ENCODE measurements at places on chromosomes 3 and 15.

- DNase-seq, result no peak
Measured at GRCh38 chr3:14434498-14435151, 32.2 kb downstream of the SLC6A6 start.

GRCh38 chr15:42158941-42159340 is 2.5 kb upstream of the PLA2G4F start:
- no peak for DNase-seq

DNA sequence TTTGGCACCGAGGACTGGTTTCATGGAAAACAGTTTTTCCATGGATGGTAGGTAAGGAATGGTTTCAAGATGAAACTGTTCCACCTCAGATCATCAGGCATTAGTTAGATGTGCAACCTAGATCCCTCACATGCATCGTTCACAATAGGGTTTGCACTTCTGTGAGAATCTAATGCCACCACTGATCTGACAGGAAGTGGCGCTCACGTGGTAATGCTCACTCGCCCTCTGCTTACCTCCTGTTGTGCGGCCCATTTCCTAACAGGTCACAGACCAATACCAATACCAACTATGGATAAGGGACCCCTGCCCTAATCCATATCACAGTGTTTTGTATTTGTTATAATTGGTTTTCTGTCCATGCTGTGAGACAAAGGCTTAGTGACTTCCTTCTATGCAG is 58.9 kb downstream of the SLMAP start:
- DNase-seq, result no peak

DNA sequence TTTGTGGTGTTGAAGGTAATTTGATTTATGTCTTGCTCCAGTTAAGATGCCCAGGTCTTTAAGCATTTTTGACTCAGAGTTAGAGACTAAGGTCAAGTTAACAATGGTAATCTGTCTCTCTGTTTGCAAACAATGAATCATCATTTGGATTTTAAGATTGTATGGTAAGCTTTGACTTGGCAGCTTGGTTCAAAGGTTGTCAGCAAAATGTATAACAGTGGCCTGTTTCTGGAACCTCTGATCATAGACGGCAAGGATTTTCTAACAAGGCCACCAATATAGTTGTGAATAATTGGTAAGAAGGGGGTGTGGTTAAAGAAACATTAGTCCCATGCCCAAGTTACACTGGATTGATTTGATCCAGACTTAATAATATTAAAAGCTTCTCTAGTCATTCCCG is 775.2 kb upstream of the GOLIM4 start:
- DNase-seq, result no peak

- DNase-seq, result no peak
Measured at GRCh38 chr3:171979081-171979480, 60.3 kb upstream of the FNDC3B start.

- DNase-seq, result no peak
Measured at GRCh38 chr15:90142216-90143165, 40.2 kb upstream of the IDH2 start.

DNA sequence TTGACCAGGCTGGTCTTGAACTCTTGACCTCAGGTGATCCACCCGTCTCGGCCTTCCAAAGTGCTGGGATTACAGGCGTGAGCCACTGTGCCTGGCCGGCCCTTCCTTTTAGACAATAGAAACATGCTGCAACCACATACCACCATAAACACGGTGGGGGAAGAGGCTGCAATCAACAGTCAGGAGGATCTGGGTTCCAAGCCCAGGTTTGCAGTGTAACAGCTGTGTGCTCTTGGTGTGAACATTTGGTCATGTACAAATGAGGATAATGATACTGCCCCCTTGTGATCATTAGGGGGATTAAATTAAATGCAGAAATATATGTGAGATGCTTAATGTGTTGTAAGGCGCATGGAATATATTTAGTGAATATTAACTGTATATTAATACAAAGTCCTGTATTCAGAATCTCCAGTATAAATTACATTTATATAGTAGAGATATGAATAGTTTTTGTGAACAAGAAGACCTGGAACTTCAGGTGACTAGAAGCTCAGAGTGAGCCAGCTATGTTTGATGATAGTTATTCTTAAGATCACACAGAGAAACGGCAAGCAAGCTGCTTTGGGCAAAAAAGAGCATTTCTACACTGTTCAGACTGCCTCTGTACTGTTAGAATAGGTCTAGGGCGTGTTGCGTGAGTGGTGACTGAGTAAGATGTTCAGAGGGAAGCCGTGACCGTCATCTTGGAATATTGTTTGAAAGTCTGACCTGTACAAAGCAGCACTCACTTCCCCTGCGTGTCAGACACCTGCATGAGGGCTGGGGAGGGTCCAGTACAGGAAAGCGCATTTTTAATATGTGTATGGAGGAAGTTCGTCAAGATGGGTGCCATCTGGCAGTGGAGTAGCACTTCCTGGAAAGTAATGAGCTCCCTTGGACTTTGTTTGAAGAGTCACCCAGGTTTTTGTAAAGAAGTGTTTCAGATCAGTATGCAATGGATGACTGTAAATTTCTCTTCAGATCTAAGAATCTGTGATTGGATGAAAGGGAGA is 125.8 kb downstream of the PGPEP1L start:
- DNase-seq, result no peak

DNA sequence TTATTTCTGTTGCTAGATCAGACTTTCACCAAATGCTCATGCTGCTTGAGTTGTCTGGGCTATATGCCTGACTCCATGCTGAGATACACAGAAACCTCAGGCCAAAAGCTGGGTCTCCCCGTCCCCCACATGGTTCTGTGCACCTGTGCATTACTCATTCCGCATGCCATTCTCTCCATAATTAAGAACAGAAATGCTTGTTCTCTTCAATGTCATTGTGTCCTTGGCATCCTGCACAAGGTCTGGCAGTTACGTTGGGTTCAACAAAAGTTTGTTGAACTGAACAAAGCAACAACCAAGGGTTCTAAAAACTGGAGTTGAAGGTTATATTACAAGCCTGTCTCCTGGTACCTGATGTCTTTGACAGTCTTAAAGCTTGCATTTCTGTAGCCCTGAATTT is 177.5 kb downstream of the FNDC3B start:
- DNase-seq, result no peak

GRCh38 chr15:78063217-78063616 is 14.3 kb downstream of the TBC1D2B start:
- no peak for DNase-seq

- no peak for DNase-seq
Measured at GRCh38 chr3:190840146-190840545, 22.3 kb downstream of the GMNC start.

- no peak for DNase-seq
Measured at GRCh38 chr3:45975686-45976085, 19.9 kb downstream of the FYCO1 start.

- DNase-seq, result no peak
Measured at GRCh38 chr15:70491201-70491621, 272.1 kb downstream of the UACA start.

GRCh38 chr15:60130821-60131220 is 126.7 kb downstream of the FOXB1 start:
- no peak for DNase-seq

DNA sequence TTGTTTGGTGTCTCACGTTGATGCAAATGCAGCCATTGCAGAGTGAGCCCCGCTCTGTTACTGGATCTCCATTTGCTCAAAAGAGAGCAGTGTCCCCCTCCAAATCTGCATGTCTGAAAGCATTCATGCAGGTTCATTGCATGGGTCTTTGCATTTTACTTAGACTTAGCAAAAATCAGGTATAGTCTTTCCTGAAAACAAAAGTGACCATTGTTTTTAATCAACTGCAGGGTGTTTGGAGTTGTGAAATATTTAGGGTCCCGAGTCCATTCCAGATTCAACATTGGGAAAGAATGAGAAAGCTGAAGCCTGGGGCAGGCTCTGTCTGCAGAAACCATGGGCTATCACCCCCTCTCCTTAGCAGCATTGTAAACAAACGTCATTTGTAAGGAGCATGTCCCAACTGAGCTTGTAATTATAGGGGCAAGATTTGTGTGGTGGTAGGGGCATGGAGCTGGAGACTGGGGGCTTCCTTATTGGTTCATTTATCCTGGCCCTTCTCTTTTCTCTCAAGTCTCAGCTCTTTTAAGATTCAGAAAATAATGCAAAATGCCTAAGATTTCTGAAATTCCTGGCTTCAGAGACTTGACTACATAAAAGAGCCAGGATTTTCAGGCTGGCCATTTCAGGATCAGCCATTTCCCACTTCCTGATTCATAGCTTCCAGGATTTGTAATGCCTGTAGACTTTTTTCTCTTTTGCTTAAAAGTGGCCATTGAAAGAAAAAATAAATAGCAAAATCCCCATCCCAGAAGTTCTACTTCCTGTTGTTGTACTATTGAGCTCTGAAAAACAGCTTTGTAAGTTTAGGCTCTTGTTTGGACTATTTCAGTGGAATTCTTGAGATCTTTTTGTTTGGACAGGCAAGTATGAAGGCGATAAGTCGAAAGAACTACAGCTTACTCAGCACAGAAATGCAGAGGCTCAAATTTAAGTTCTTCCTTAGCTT is 23.0 kb downstream of the IGF1R start:
- DNase-seq, result no peak

GRCh38 chr3:169575381-169575780 is 88.1 kb downstream of the MECOM start:
- no peak for DNase-seq

DNA sequence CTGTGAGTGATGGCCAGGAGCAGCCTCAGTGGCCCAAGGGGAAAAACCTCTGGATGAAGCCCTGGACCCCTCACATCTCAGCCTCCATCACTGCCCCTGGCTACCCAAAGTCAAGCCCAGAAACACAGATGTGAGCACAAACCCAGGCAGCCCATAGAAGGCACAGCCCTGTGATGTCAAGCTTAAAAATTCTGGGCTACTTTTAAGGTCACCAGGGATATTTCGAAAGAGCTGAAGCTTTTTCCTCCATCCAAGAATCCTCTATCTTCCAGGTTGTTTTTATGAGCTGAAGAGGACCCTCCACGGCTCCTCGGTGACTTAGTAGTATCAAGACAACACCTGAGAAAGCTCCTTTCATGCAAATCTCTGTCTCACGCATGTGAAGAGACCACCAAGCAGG is 11.5 kb downstream of the LIPC start:
- DNase-seq, result no peak

DNA sequence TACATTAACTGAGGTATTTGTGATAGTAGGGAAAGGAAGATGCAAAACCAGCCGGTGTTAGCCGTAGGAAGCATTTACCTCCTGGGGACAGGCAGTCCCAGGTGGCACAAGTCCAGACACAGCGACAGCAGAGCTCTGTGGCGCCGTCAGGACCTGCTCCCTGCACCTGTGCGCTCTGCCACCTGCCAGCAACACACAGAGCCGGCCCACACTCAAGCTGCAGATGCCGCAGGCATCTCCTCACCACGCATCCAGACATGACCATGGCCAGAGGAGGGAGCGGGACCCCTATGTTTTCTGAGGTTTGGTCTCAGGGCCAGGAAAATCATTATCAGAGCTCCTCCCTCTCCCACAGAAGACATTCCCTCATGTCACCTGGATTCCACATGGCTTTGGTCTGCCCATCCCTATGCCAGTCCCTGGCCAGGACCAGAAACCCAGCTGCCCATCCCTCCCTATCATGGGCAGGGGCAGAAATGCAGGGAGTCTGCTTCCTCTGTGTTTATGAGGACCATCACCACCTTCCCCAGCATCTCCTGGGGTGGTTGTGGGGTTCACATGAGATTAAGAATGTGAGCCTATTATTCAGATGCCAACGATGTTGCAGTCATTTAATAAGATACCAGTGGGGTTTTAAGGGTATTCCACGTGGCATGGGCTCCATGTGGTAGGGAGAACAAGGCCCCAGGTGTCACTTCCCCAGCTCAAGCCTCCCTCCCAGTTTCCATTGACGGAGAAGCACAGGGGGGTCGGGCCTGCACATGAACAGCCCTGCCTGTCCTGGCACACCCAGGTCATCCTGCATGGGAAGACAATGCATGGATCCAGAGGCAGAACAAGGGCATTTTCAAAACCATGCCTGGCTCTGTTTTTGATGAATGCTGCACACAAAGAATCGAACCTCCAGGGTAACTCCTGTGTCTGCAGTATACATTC is 251.1 kb downstream of the OCA2 start:
- peak; percentile 44 for DNase-seq

GRCh38 chr15:47194718-47195117 is 522.6 kb upstream of the SEMA6D start:
- no peak for DNase-seq

GRCh38 chr3:97979610-97980009 is 7.4 kb upstream of the RIOX2 start:
- peak; percentile 19 for DNase-seq

DNA sequence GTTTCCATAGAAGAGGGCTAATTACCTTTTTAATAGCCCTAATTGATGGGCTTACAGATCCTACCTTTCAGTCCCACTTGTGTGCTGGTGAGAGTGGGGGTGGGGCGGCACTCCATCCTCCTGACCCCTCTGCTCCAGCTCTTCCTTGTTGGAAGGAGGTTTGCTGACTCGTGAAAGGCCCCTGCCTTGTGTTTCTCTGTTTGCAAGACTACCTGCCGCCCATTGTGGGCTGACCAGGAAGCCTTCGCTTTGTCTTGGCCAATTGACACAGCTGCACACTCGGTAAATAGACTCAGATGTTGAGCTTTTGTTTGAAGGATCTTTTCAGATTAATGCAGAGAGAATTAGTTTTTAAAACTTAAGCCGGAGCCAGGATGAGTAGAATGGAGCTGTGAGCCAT is 197.3 kb upstream of the HES1 start:
- DNase-seq, result no peak

- no peak for DNase-seq
Measured at GRCh38 chr3:71694358-71694999, 30.7 kb downstream of the EIF4E3 start.

- no peak for DNase-seq
Measured at GRCh38 chr3:139325551-139325950, 18.3 kb upstream of the MRPS22 start.

DNA sequence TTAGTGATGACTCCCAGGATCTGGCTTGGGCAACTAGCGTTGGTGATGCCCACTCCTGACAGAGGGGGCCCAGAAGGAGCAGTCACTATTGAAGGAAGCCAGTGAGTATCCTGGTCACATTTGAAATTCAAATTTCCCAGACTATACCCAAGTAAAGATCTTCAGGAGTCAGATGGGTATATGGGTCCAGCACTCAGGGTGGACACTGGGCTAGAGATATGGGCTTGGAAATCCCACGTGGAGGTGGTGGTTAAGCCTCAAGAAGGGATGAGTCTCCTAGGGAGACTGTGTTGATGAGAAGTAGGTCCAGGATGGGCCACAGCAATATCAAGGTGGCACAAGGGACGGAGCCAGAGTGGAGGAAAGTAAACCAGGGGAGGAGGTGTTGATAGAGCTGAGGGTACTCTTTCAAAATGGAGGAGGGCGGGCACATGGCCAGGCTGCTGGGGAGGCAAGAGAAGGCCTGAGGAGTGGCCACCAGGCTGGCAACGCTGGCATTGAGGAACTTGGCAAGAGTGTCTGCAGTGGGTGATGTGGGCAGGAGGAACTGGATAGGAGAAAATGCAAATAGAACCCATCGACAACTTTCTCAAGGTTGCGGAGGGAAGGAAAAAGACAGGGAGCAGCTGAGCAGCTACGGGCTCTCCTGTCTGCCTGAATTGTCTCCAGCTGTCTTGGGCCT is 3.7 kb upstream of the SLCO2A1 start:
- DNase-seq, result no peak

DNA sequence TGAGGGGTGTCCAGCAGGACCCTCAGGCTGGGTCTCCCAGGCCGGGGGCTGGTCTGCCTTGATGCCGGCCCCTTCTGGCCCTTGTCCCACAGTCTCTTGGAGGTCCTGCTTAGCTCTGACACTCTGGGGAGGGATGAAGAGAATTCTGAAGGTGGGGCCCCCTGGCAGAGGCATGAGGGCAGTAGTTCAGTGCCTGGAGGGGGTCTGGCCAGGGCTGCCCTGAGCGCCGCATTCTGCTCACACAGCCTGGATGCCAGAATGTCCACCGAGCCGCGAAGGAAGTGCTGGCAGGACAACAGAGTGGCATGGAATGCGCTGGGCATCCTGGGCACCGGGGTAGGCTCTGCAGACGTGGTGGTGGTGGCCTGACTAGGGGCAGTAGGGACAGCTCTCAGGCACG is 55.5 kb downstream of the SMAD6 start:
- DNase-seq, result no peak

Measured in NCI-H2171 (cell line).